ENCODE measurements at places on chromosomes 6 and 20. TPM values are rescaled to one million over a fixed set of nuclear protein-coding genes. Genes with fewer than 3 reads are reported as not detected.

Gene SAYSD1
- 35.3 TPM for total RNA-seq

Gene CLPSL1
- total RNA-seq: not detected

Gene COL19A1
- not detected for total RNA-seq

Gene CCM2L
- total RNA-seq: 4.6 TPM

Gene RAET1G
- total RNA-seq: not detected

Gene C4A
- total RNA-seq: 275 TPM

Gene LPA
- total RNA-seq: 0.33 TPM

Gene CCND3
- total RNA-seq: 115 TPM

Gene CALHM6
- 9.1 TPM for total RNA-seq

Gene PTCHD4
- total RNA-seq: 2.9 TPM

DNA sequence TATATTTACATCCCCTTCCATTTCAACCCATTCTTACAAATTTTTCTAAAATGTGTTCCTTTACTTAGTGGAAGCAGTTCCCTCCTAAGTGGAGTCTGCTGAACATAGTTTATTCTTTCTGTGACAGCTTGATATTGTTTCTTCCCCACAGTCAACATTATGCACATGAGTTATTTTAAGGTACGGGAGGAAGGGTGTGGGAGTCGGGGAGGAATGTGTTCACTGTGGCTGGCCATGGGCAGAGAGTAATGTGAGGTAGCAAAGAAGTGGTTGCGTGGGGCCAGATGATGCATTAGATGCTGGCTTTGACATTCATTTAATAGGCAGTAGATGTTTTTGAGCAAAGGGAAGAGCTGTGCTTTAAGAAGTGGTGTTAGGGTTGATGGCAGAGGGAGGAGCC is 98.5 kb downstream of the ARMC2 start:
- no peak overlapping the region for H3K4me3 ChIP-seq
- no peaks in the 10 kb centered on the region for H3K36me3 ChIP-seq
- no peaks in the 10 kb centered on the region for H3K27me3 ChIP-seq
- DNase-seq: no peak
- peak overlapping the region; percentile 94 for H3K27ac ChIP-seq
- peaks cover 27% of the 10 kb centered on the region for H3K4me1 ChIP-seq

- DNase-seq: no peak
- H3K27ac ChIP-seq: no peak overlapping the region
- H3K36me3 ChIP-seq: no peaks in the 10 kb centered on the region
- no peaks in the 10 kb centered on the region for H3K4me1 ChIP-seq
Measured at GRCh38 chr6:82413868-82414267, 50.3 kb downstream of the TPBG start.

DNA sequence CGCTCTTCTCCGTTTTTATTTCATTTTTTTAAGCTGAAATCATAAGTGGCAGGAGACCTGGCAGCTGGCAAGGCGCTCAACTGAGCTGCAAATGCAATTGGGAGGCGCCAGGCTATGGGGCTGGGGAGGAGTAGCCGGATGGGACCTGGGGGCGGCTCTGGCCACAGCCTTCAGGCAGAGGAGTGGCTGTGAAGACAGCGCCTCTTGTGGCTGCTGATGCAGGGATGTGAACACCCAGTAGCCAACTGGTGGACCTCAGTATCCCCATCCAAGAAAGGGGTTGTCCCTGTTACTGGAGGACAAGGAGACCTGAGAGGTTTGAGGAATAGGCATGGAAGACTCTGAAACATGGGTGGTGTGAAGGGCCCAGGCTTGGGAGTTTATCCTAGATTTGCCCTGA is 12.6 kb downstream of the KCNK17 start:
- DNase-seq: no peak
- H3K27ac ChIP-seq: no peak overlapping the region
- H3K27me3 ChIP-seq: no peaks in the 10 kb centered on the region
- H3K4me1 ChIP-seq: no peaks in the 10 kb centered on the region
- no peaks in the 10 kb centered on the region for H3K36me3 ChIP-seq

GRCh38 chr6:170433163-170434116 is 119.7 kb downstream of the PSMB1 start:
- no peak overlapping the region for H3K27ac ChIP-seq
- H3K36me3 ChIP-seq: no peaks in the 10 kb centered on the region
- DNase-seq: no peak
- no peak overlapping the region for H3K4me3 ChIP-seq

DNA sequence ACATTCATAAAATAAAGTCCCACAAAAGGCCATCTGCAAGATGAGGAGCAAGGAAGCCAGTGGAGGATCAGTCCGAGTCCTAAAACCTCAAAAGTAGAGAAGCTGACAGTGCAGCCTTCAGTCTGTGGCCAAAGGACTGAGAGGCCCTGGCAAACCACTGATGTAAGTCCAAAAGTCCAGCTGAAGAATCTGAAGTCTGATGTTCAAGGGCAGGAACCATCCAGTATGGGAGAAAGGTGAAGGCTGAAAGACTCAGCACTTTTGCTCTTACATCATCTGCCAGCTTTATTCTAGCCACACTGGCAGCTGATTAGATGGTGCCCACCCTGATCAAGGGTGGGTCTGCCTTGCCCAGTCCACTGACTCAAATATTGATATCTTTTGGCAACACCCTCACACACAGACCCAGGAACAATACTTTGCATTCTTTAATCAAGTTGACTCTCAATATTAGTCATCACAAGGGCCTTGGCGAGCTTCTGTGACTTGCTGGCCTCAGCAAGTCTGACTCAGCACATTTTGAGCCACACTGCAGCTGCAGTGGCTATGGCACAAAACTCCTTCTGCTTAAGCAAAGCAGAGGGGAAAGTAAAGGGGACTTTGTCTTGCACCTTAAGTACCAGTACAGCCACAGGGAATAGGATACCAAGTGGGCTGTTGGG is 1370.3 kb upstream of the CITED2 start:
- H3K4me1 ChIP-seq: no peaks in the 10 kb centered on the region
- no peak overlapping the region for H3K4me3 ChIP-seq
- H3K27me3 ChIP-seq: no peaks in the 10 kb centered on the region
- no peaks in the 10 kb centered on the region for H3K36me3 ChIP-seq

DNA sequence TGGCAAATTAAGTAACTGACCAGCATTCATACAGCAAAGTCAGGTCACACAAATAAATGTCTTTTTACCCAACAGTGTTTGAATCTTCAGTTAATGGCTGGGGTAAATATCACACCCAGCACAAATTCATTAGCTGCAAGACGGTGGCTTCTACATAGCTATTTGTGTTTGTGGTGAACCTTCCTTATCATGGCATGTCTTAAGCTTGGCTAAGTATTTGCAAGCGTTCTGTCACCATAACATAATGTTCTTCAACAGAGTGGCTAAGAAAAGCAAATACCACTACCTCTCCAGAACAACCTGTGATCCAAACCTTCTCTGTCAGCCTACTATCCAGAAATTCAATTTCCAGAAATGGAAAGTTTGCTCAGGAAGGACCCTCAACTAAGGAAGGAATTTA is 255.6 kb upstream of the TAB2 start:
- no peak overlapping the region for H3K27ac ChIP-seq
- H3K4me1 ChIP-seq: no peaks in the 10 kb centered on the region
- no peak for DNase-seq
- H3K4me3 ChIP-seq: no peak overlapping the region
- no peaks in the 10 kb centered on the region for H3K36me3 ChIP-seq
- no peaks in the 10 kb centered on the region for H3K27me3 ChIP-seq

GRCh38 chr6:163023700-163024099 is 295.9 kb downstream of the PACRG start:
- DNase-seq: no peak
- no peaks in the 10 kb centered on the region for H3K4me1 ChIP-seq
- no peaks in the 10 kb centered on the region for H3K27me3 ChIP-seq
- no peaks in the 10 kb centered on the region for H3K36me3 ChIP-seq
- no peak overlapping the region for H3K4me3 ChIP-seq

GRCh38 chr6:138654715-138655634 is 118.6 kb upstream of the CCDC28A start:
- no peaks in the 10 kb centered on the region for H3K27me3 ChIP-seq
- H3K36me3 ChIP-seq: no peaks in the 10 kb centered on the region
- no peak for DNase-seq
- no peaks in the 10 kb centered on the region for H3K4me1 ChIP-seq
- no peak overlapping the region for H3K27ac ChIP-seq

- no peak overlapping the region for H3K4me3 ChIP-seq
- no peak for DNase-seq
Measured at GRCh38 chr20:52054123-52054522, 137.5 kb downstream of the ZFP64 start.

- no peaks in the 10 kb centered on the region for H3K27me3 ChIP-seq
- no peak for DNase-seq
- no peaks in the 10 kb centered on the region for H3K36me3 ChIP-seq
- no peak overlapping the region for H3K27ac ChIP-seq
Measured at GRCh38 chr6:160426136-160426535, 78.0 kb downstream of the SLC22A3 start.

DNA sequence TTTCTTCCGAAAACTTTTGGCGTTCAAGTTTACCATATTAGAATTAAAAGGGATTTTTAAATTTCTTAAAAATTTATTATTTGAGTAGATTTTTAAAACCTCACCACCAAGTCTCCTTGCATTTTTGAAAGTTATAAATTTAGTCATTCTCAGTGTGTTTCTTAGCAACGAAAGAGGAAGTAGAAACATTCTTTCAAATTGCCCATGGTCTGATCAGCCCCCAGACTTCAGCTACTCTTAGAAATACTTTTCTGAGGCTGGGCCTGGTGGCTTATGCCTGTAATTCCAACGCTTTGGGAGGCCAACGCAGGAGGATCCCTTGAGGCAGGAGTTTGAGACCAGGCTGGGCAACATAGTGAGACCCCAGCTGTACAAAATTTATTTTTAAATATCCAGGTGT is 15.1 kb upstream of the RTF2 start:
- no peak for DNase-seq
- H3K36me3 ChIP-seq: no peaks in the 10 kb centered on the region
- no peak overlapping the region for H3K4me3 ChIP-seq
- H3K4me1 ChIP-seq: no peaks in the 10 kb centered on the region
- no peak overlapping the region for H3K27ac ChIP-seq
- no peaks in the 10 kb centered on the region for H3K27me3 ChIP-seq

GRCh38 chr6:79536585-79536953 is 661 bp downstream of the LCA5 start:
- no peaks in the 10 kb centered on the region for H3K4me1 ChIP-seq
- H3K4me3 ChIP-seq: peak overlapping the region; percentile 74
- H3K27me3 ChIP-seq: no peaks in the 10 kb centered on the region

DNA sequence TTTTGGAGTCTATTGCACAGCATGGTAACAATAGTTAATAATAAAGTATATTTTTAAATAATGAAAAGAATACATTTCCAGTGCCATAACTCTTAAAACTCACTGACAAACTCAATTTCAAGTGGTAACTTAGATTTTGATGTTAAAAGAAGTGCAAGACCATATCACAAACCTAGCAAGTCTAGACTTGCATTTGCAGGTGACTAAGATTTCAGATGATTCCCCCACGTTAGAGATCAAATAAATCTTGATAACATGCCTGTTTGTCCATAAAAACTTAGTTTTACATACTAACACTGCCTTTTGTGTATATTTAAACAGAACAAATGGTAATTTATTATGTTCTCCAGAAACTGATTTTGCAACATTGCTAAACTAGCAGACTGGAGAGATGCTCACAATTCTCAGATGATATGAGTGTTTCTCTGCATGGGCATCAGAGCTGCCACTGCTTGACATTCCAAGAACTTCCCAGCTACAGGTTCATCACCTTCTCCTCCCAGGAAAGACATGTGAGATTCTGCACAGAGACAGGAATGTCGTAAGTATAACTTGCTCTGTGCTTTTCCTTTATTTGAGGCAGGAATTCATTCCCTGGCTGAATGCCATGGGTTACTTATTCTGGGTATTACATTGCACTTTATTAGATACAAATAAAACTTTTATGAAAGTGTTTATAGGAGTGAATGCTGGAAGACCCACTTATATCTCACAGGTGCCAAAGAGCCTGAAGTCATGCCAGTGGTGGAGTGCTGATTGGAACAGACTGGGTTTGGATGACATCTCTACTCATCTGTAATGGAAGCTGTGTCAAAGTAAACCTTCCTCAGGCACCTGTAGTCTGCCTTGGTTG is 160.2 kb upstream of the FOXA2 start:
- no peaks in the 10 kb centered on the region for H3K27me3 ChIP-seq
- H3K4me3 ChIP-seq: no peak overlapping the region
- no peaks in the 10 kb centered on the region for H3K36me3 ChIP-seq
- no peak overlapping the region for H3K27ac ChIP-seq
- no peaks in the 10 kb centered on the region for H3K4me1 ChIP-seq

DNA sequence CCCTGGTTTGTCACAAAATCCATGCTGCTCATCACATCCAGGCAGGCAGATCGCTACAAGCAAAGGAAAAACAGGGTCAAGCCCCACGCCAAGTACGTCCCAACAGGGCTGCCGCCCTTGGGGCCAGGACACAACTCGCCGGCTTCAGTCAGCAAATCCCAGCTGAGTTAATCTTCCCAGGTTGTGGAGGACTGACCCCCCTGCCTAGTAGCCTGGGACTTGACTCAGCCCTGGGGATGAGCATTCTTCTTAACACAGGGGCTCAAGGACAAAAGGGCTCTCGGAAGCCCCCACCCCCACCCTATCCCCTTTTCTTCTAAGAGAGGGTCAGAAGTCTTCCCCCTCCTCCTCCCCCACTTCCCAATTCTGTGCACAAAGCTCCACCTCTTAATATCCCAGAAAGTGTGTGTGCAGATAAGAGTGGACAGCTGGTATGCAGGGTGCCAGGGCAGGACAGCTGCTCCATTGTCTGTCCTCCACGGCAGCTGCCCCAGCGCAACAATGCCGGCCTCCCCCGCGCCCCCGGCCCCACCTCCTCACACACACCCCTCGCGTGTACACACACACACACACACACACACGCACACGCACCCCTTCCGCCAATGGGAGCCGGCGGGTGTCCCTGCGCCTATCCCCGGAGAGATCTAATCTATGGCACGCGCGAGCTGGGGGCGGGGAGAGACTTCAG is 4.5 kb downstream of the DLL1 start:
- H3K27me3 ChIP-seq: no peaks in the 10 kb centered on the region
- no peak for DNase-seq
- H3K4me3 ChIP-seq: no peak overlapping the region

DNA sequence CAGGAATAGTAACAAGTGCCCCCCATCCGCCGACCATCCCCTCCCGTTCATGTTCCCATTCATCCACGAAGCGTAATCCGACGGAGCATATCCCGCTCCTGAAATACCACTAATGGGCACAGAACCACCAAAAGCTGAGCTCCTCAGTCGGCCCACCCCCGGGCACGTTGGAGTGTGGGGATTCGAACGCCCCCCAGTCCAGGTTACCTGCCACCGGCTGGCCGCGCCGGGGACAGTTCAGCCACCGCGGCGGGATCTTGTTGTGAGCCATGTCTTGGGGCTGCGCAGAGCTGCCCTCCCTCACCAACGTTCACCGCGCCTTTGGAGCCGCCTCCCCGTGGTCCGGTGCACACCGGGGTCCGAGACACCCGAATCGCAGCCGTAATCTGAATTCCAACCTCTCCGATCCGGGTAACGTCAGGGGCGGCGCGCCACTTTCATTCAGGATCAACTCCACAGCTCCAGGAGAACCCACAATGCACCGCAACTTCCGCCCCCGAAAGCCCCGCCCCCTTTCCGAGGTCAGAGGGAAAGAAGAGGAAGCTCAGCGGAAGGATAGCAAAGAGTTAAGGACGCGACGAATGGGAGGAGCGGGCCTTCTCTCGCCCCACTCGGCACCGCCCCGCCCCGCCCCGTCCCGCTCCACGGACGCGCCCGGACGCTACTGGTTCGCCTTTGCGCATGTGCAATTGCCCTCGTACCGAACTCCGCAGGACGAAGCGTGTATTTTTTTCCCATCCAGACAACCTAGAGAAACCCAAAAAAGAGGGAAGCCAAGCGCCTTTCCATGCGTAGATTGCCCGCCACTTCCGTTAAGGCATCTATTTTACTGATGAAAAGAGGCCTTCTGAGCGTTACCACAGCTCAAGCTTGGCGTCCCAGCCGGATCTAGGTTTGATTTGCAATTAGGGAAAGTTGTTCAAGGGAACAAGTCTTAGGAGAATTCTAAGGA is at the start of gene RNGTT:
TSS of gene RNGTT (minus strand) at position 480 of the 952 bp plus-strand sequence. CDS start at position 271, 209 bp downstream.
- H3K4me3 ChIP-seq: peak within 1 kb of the TSS; percentile 93
- no peaks in the 10 kb centered on the region for H3K4me1 ChIP-seq
- H3K36me3 ChIP-seq: no peaks in the 10 kb centered on the region
- H3K27me3 ChIP-seq: no peaks in the 10 kb centered on the region
- peak within 1 kb of the TSS; percentile 79 for H3K27ac ChIP-seq
- DNase-seq: peak; percentile 97
